Effector memory CD8-positive, alpha-beta T cell (primary cell): ENCODE measurements at places on chromosomes 5 and 9.

GRCh38 chr5:123209502-123210027 is 120.5 kb downstream of the PRDM6 start:
- no peak for DNase-seq

DNA sequence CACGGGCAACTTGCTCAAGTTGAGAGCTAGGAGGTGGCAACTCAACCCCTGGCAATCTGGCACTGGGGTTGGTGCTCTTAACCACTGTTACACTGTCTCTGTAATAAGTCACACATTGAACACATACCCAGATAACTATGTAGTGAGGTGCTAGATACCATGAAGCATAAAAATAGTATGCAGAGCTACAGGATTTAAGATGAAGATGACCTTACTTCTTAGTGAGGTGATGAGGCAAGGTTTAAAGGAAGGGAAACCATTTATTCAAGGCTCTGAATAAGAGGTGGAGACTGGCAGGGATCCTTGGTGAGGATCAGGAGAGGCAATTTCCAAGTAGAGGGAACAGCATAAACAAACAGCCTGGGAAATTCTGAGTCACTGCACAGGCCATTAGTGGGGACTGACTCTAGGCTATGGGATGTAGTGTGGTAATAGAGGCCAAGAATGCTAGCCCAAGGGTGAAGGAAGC is 67.6 kb upstream of the NR3C1 start:
- no peak for DNase-seq

GRCh38 chr9:15268317-15268716 is 38.7 kb downstream of the TTC39B start:
- no peak for DNase-seq

DNA sequence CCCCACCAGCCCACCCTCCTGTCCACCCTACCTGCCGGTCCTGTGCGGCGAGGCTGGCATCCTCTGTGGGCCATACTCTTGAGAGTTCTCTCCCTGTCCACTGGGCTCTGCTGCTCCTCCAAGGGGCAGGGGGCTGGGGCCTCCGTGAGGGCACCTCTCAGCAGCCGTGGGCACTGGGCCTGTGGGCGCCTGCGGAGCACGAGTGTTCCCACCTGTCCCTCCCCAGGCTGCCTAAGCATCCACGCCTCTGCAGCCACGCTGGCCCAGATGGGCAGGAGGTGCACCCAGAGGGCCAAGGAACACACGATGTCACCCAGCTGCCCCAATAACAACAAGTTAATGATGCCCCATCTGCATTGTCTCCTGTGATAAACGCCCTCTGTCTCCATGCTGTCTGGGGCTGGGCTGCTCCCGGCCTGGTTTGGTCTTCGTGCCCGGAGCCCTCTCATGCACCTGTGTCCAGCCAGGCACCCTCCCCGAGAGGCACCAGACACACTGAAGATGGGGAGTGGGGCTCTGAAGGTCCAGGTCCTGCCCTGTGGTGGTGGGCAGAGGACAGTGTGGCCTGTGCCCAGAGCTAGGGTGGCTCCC is 114.5 kb downstream of the RXRA start:
- DNase-seq, result no peak

DNA sequence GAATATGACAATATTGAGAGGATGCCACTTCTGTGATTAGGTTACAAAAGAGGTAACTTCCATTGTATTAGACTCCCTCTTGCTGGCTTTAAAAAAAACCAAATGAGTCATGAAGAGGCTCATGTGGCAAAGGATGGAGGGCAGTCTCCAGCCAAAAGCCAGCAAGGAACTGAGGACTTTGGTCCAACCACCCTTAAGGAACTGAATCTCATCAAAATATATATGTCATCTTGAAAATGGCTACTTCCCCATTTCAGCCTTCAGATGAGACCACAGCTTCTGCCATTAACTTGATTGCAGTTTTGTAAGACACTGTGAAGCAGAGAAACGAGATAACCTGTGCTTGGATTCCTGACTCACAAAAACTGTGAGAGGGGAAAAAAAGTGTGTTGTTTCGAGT is 15.5 kb upstream of the TRIM32 start:
- no peak for DNase-seq

GRCh38 chr9:20693068-20693467 is 9.0 kb downstream of the FOCAD start:
- DNase-seq, result no peak

GRCh38 chr9:76580188-76580587 is 121.2 kb downstream of the GCNT1 start:
- no peak for DNase-seq

DNA sequence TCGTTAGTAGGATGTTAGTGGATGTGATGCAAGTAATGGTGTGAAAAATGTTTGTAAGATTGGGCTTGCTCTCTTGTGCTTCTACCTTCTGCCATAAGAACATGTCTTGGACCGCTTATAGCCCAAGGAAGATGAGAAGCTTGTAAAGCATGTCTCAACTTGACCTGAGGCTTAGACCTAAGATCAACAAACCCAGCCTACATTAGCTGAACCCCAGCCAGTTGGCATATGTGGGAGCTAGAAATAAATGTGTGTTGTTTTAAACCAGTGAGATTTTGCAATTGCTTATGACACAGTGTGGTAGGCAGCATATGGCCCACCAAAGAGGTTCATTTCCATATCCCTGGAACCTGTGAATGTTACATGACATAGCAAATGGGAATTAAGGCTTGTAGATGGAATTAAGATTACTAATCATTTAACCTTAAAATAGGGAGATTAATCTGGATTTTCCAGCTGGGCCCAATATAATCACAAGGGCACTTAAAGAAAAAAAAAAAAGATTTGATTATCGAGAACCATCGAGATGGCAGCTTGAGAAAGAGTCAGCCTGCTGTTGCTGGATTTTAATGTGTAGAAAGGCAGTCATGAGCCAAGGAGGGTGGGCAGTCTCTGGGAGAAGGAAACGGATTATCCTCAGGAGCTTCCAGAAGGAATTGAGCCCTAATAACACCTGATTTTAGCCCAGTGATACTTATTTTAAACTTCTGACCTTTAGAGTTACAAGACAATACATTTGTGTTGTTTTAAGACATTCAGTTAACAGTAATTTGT is 27.3 kb upstream of the EDIL3 start:
- no peak for DNase-seq

DNA sequence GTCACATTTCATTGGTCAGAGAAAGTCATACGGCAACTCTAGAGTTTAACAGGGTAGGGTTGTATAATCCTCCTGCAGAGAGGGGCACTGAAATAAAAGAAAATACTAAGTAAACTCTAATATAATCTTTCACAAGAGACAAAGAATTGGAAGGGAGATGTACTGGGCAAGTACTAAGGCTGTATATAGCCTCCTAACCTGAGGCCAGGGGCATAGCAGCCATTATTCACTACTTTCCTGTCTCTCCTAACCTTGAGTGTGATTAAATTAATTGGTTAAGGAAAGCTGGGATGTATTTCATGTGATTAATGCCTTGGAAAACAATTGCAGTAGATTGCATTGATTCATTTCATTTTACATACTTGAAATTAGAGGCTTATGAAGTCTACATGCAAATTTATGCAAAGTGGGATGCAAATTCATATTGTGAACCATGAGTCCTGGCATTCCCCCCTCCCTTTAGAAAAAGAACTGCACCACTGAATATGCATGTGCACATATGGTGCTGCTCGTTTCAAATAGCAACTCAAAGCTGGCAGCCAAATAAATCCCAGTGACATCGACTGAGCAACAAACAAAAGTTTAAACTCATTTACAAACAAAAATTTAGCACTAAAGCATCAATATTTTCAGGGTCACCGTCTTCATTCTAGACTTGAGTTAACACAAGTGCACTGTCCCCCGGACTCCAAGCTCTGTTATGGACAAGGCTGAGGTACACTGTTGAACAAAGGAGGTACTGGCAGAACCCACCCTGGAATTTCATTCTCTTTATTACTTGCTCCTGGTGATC is 70.0 kb downstream of the DMAC1 start:
- no peak for DNase-seq

GRCh38 chr5:151023047-151023615 is 2.7 kb downstream of the GPX3 start:
- no peak for DNase-seq

- DNase-seq, result no peak
These were observed 145.5 kb downstream of the DCP2 start for GRCh38 chr5:113122053-113122452.

DNA sequence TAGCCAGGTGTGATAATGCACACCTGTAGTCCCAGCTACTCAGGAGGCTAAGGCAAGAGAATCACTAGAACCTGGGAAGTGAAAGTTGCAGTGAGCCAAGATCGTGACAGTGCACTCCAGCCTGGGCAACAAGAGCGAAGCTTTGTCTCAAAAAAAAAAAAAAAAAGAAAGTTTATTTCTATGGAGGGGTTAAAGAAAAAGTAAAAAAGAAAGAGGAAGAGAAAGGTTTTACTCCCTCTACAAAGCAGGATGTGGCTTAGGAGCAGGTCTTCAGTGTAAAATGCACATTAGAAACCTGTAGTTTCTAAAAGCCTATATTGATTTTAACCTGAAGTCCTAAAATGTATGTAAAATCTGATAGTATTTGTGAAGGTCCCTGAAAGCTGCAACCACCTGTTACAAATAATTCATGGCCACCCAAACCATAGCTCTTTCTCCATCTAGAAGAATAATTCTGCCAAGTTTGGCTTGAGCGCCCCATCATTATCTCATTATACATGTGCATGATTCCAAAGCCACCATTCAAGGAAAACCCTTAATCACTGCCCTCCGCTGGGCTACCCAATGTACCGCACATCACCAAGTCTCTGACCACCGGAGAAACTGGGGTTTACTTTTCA is 3.4 kb downstream of the FNBP1 start:
- DNase-seq, result no peak
